GM03348 (cell line): ENCODE measurements at places on chromosomes 5 and 9.

GRCh38 chr5:131423056-131423455 is 159.2 kb downstream of the CDC42SE2 start:
- peak; percentile 19 for DNase-seq

- peak; percentile 71 for DNase-seq
Observed at GRCh38 chr5:98771382-98772109, 1.9 kb upstream of the RGMB start.

DNA sequence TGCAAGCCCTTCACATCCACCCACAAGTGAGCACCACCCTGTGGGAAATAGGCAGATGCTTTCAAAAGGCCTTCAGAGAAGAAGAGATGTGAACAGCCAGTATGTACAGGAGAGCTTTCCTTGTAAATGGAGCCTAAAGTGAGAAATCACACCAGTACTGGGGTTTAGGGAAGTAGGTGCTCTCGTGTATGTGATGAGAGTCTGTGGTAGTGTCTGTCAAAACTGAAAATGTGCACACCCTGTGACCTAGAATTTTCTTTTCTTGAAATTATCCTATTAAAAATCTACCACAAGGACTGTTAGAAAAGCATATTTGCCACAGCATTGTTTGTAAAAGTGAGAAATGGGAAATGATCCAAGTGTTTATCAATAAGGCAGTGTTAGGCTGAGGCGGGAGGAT is 16.6 kb downstream of the OTULINL start:
- DNase-seq, result no peak

DNA sequence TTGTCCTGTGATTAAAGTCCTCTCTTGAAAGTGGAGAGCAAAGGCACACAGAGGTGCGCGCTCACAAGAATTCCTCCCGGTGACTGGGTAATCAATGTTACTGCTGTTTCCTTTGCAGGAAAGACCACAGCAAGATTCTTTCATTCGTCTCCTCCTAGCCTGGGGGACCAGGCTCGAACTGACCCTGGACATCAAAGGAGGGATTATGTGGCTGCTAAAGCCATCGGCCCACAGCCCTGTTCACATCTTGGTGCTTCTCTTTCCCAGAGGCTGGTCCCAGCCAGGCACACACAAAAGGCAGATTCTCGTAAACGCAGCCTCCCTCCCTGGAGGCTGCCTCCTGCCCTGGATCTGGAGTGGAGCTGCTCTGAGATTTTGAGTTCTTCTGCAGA is 230.9 kb downstream of the FANCC start:
- no peak for DNase-seq

GRCh38 chr9:126049896-126050604 is 276.6 kb upstream of the MVB12B start:
- no peak for DNase-seq

GRCh38 chr9:134621558-134622110 is 20.0 kb upstream of the COL5A1 start:
- DNase-seq, result no peak
